T-helper 2 cell treated with Interferon-gamma antibody and Interleukin-4, amounts not matched to agents 5 μg/mL and 100 μg/mL, for 36 hours (primary cell): ENCODE measurements at places on chromosomes 7 and 10.

DNA sequence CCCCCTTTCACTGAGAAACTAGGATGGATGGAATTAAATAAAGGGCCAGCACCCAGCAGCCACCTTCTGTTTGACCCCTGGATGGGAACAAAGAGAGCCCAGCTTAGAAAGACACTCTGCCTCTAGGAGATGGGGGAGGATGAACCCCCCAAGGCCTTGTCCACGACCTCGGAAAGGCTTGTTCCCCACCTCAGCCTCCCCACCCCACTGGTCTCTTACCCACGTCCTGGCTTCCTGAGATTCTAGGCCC, 9.7 kb downstream of the ITPRIP start:
- no peak for DNase-seq

DNA sequence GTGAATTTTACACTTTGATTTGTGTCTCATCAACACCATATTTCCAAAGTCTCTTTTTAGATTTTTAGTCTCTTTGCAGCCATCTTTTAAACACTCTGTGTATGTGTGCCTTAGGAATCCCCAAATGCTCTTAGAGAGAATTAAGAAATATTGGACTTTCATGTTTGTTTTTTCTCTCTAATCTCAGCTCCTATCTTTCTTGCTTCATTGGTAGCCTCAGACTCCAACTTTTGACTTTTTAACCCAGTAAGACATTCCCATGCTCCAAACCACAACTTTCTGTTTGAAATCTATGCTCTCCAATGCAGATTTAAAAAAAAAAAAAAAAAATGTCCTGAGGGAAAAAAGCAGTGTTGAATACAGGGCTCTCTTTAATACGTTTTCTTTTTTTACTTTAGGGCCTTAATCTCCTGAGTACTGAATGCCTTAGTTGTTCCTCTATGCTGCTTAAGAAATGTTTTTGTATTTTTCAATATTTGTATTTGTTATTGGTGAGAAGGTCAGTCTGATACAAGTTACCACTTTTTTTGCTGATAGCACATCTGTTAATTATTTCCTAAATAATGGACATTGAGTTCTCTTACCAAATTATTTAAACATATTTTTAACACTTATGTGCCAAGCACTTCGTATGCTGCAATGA, 489.9 kb downstream of the NXPH1 start:
- no peak for DNase-seq

DNA sequence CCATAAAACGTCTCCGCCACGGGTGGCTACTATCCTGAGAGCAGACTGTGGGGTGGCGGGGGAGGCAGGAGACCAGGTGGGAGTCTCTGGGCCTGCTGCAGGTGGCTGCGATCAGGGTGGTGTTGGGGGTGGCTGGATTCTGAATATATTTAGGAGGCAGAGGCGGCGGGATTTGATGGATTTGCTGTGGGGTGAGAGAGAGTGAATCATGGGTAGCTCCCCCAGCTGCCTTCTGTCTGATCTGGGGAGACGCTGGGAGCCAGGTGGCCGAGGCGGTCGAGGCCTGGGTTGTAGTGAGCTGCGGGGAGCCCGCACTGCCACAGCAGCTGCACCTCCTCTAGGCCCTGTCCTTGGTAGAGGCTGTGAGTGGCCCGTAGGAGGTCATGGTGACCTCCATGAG, 48.2 kb upstream of the PFKFB3 start:
- DNase-seq: no peak

DNA sequence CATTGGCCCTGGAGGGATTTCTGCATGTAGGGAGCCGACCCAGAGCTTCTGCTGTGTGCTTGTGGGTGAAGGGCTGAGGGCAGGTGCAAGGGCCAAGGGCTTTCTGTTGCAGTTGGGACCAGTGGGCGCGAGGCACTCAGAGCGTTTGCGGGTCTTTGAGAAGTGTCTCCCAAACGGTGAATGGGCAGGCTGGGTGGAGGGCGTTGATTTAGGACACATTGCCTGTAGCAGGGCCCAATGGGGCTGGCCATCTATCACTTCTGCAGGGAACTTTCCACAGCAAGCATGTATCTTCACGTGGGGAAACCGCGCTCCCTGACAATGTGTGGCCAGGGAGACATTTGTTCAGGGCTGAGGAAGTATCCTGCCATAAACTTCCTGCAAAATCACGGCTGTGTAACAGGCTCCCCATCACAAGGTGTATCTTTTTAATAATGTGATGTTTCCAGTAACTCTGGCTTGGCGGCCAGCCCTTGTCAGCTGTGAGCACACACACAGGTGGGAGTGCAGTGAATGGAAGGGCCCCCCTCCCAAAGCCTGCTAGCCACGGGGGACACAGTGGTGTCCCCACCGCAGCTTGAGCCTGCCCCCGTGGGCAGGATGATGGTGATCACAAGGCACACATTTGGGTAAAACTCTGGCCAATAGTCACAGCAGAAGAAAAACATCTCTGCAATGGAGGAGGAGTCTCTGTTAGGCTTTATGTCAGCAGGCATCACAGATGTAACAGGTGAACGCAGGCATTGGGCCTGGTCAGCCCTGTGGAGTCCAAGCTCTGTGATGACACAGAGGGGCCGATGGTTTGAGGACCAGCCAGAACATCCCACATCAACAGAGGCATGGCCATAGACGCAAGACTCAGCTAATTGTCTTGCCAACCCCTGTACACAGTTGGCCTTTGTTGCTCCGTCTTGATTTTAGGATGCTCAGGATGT, 84.3 kb downstream of the GLRX3 start:
- no peak for DNase-seq

- no peak for DNase-seq
These were observed 3.2 kb downstream of the ACADSB start for GRCh38 chr10:123011987-123012386.

DNA sequence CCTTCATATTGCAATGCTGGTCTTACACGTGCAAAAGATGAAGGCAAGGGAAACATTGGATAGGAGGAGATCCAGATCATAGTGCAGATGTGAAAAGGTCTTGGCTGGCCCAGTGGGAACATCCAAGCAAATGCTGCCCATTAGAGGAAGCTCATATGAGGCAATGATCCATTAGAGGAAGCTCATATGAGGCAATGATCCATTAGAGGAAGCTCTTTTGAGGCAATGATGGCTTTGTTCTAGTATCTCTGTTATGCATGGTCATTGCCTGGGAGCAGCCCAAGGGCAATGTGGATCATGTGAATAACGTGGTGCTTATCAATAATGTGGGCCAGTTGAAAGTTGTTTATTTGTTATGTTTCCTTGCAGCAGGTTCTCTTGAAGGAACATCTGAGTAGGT, 37.8 kb downstream of the STEAP4 start:
- no peak for DNase-seq

GRCh38 chr10:33722067-33722466, 387.6 kb upstream of the NRP1 start:
- DNase-seq: no peak
